ENCODE measurements at places on chromosomes 4 and X. TPM values are rescaled to one million over a fixed set of nuclear protein-coding genes. Genes with fewer than 3 reads are reported as not detected.

DNA sequence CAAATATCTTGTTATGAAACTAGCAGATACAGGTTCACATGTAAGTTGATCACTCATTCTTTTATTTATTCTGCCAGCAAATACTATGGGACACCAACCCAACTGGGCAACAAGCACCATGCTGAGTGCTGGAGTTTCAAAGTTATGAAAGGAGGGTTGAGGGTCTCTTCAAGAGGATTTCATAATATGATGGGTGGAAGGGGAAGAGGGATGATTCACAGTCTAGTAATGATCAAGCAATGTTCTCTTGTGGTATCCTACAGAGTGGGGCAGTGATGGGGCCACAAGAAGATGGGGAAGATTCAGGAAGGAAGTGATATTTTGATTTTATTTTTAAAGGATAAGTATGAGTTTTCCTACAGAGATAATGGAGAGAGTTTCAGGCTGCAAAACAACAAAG lies 46.2 kb upstream of the TXK start:
- no peaks in the 10 kb centered on the region for H3K27me3 ChIP-seq
- no peaks in the 10 kb centered on the region for H3K4me1 ChIP-seq
- H3K4me3 ChIP-seq = no peak overlapping the region
- H3K27ac ChIP-seq = no peak overlapping the region
- no peak for DNase-seq

DNA sequence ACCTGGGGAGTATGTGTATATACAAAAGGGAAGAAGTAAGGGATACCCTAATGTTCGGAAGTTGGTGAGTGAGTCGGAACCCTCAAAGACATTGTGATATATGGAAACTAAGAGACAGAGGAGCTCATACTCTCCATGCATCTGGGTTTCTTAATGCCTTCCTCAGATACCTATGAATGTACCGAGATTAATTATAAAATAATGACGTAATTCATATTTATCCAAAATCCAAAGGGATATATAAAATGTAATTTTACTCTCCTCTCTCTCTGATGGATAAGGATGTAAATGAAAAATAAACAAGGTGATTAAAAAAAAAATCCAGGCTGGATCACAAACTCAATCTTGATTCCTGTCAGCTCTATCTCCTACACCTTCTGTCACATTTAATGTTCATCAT lies 275.9 kb upstream of the FAM241A start:
- H3K36me3 ChIP-seq = no peaks in the 10 kb centered on the region
- H3K4me3 ChIP-seq = no peak overlapping the region
- no peaks in the 10 kb centered on the region for H3K27me3 ChIP-seq

CXXC4 gene
- 0.74 TPM for total RNA-seq

NXF2B gene
- total RNA-seq = not detected

DNA sequence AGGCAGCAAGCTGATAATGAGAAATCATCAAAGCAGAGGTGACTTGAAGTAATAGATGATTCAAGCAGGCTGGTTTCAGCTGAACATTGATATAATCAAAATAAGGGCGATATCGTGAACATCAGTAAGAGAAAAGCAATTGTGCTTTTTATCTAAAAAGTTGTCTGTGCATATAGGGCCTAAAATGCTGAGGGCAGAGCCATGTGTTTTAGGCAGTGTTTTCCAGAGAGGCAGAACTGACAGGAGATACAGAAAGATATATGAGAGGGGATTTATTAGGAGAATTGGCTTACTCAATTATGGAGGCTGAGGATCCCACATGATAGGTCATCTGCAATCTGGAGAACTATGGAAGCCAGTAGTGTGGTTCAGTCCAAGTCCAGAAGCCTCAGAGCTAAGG lies 136.5 kb upstream of the NPY2R start:
- DNase-seq = no peak
- H3K27ac ChIP-seq = no peak overlapping the region
- no peaks in the 10 kb centered on the region for H3K36me3 ChIP-seq

- H3K36me3 ChIP-seq = no peaks in the 10 kb centered on the region
- no peaks in the 10 kb centered on the region for H3K27me3 ChIP-seq
- H3K27ac ChIP-seq = no peak overlapping the region
- H3K4me1 ChIP-seq = no peaks in the 10 kb centered on the region
- no peak overlapping the region for H3K4me3 ChIP-seq
Observed at GRCh38 chrX:121546317-121546716, 498.9 kb downstream of the GLUD2 start.

- H3K4me1 ChIP-seq = no peaks in the 10 kb centered on the region
- no peak overlapping the region for H3K4me3 ChIP-seq
- H3K36me3 ChIP-seq = no peaks in the 10 kb centered on the region
- no peak overlapping the region for H3K27ac ChIP-seq
Observed at GRCh38 chr4:124768596-124769365, 56.2 kb upstream of the ANKRD50 start.

GRCh38 chr4:114281164-114281960 lies 301.9 kb upstream of the ARSJ start:
- no peaks in the 10 kb centered on the region for H3K4me1 ChIP-seq
- no peak overlapping the region for H3K4me3 ChIP-seq
- H3K36me3 ChIP-seq = no peaks in the 10 kb centered on the region
- no peak for DNase-seq
